T-helper 2 cell treated with Interferon-gamma antibody and Interleukin-4, amounts not matched to agents 5 μg/mL and 100 μg/mL, for 36 hours (primary cell): ENCODE measurements at places on chromosomes 12 and 14.

DNA sequence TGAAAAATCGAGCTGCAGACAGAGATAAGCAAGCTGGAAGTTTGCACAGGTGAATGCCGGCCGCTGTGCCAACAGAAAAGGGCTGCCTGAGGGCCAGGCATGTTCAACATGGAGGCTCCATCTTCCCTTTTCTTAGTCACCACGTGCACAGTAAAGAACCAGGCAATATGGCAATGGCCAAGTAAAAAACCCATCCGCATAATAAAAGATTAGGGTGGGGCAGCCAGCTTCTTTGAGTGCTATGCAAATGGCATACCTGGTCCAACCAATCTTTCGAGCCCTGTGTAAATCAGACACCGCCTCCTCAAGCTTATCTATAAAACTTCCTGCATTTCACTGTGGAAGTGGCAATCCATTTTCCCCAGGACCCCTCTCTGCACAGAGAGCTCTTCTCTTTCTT, 16.7 kb downstream of the PNP start:
- no peak for DNase-seq

DNA sequence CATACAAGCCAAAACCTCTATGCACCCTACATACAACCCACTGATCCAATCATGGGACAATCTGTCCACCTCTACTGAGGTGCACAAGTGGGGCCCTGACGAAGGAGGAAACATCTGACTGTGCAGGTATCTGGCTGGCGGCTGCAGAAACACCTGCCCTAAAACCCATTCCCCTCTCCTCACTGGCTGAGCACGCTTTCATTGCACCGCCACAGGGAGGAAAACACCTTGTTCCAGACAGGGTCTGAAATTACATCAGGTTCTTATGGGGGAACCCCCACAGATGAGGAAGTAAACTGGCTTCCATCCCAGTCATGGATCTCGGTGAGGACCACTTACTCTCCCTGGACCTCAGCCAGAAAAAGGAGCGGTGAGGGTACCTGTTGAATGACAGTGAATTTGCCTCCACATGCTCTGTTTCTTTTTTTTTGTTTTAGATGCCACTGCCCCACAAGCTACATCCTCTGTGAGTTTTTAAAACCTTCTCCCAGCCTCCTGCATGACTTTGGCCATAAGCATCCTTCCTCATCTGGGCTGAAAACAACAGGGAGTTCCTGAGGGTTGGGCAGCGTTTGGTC, 23.8 kb upstream of the DGLUCY start:
- DNase-seq: no peak

- peak; percentile 40 for DNase-seq
Measured at GRCh38 chr12:47218191-47218654, 138.5 kb upstream of the AMIGO2 start.

GRCh38 chr12:130988751-130989150, 35.0 kb downstream of the ADGRD1 start:
- DNase-seq: no peak

- no peak for DNase-seq
Measured at GRCh38 chr14:33229269-33229929, 290.7 kb downstream of the NPAS3 start.

GRCh38 chr12:44696542-44696941, 179.6 kb downstream of the NELL2 start:
- DNase-seq: no peak
